ENCODE measurements at places on chromosomes 3 and 15.

GRCh38 chr3:61155701-61156292 lies 95.5 kb downstream of the FHIT start:
- no peak for DNase-seq

DNA sequence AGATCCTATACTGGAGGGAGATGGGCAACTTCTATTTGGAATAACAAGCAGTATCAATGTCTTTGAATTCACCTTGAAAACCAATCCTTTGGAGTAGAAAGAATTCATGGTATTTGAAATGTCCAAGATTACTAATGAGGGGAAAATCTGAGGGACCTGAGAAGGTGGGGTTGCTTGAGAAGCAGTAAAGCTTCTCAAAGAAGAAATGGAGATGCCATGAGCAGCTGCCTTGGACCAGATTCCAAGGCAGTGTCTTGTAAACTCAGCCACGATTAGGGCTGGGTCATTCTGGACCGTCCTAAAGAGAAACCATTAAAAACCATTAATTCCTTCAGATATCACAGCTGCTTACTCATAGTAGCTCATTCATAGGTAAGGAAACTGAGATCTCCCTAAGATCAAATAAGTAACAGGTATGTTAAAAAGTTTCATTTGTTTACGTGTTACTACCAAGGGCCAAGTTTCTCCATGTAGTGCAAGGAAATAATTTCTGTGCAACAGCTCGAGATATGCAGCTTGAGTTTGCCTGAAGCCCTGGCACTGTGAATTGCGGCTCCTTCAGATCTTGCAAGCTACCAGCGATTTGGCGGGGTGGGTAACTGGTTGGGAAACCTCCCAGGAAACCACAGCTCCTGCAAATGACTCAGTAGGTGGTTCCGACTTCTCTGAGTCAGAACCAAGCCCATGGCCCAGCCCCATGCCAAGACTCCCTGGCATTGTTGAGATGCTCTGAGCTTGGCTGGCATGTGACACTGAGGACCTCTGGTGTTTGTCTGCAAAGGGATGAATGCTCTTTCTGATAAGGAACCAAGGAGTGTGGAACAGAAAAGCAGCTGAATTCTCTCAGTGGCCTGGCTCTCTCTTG lies 296.8 kb downstream of the RORA start:
- peak; percentile 60 for DNase-seq

- no peak for DNase-seq
Observed at GRCh38 chr3:127706312-127706711, 33.6 kb downstream of the ABTB1 start.

DNA sequence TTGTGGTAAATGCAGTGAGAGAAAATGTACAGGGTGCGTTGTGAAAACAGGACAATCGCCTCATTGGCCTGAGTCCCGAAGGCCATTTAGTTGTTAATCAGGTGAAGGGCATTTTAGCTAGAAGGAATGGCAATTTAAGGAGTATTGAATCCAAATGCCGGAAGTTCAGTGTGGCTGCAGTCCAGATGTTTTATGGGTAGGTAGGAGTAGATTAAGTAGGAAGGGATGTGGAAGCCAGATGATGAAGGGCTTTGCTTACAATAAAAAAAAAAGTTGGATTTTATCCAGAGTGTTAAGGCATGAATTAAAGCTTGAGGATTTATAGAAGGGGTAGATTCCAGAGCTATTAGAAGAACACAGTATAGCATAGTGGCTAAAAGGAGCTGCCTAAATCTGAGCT lies 572.7 kb downstream of the NLGN1 start:
- DNase-seq, result no peak

- no peak for DNase-seq
Observed at GRCh38 chr3:114221165-114221880, 16.1 kb downstream of the ZNF80 start.

DNA sequence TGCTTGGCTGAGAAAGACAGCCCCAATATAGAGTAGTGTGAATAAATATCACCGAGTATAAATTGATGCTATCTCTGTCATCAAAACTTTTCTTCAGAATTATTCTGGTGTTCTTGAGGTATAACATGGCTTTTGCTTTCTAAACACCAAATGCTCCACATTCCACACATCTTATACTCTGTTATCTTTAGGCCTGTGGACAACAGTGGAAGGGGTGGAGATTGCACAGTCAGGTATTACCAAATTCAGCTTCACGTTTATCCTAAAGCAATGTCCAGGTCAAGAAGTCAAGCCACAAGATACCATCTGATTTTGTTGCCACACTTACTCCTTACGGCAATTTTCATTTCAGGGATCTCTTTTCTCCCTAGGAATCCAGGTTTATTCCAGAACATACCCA lies 394.8 kb downstream of the SI start:
- peak; percentile 19 for DNase-seq

DNA sequence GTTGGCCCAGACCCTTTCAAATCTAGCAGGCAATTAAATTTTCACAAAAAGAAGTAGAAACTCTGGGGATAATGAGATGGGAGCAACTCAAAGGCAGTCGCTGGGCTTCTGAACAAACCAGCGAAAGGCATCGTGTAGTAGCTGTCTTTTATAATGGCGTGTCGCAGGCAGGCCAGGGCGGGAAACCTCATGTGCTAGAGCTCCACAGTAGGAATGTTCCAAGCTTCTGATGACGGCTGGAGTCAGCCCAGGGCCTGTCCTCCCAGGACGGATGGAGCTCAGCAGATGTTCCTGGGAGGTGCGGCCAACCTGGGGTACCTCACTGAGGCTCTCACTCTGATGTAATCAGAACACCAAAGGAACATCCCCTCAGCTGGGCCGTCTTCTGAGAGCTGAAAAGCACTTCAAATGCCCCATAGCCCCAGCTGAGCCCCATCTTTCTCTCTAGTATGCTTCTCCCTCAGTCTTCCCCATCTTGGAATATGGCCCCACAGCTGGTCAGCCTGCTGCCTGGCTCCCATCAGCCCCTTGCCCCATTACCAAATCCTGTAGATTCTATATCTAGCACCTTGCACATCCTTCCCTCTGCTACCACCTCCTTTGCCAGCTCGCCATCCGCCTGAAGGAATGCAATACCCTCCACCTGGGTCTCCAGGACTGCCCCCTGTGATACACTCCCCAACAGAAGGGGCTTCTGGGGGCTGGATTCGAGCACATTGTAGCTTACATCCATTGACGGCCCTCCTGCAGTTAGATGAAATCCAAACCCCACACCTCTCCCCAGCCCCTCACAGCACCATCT lies 54.9 kb upstream of the ATP2B2 start:
- DNase-seq, result no peak

DNA sequence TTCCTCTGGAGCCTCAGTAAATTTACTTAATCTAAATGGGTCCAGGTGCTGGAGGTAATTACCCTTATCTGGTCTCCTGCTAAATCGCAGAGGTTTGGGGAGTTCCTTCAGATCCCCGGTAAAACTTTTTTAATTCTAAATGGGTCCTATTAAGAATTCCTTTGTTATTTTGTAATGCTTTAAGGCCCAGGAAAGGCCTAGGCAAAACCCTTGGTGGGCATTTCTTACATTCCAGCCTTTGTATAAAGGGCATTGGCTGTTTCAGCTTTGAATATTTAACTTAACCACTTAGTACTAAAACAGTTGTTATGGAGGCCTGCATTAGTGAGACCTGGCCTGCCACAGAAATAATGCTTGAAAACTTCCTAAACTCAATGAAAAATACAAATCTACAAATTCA lies 14.9 kb upstream of the ZNF662 start:
- no peak for DNase-seq

DNA sequence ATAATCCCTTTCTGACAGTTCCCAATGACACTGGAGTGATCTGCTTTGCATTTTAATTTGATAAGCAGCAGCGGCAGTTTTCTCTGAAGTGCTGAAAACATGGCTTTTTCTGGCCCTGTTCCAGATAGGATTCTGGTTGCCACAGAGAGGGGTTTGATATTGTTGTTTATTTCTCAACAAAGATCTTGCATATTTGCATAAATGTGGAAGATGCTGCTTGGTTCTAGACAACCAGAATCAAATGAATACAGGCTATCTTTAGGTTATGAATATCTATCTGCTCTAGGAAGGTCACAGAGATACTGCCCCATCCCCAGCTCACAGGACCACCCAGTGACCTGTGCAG lies 137.1 kb downstream of the ZNF609 start:
- no peak for DNase-seq

- peak; percentile 75 for DNase-seq
Observed at GRCh38 chr15:47196048-47196447, 521.3 kb upstream of the SEMA6D start.

GRCh38 chr3:172002512-172003078 lies 36.8 kb upstream of the FNDC3B start:
- DNase-seq, result no peak

DNA sequence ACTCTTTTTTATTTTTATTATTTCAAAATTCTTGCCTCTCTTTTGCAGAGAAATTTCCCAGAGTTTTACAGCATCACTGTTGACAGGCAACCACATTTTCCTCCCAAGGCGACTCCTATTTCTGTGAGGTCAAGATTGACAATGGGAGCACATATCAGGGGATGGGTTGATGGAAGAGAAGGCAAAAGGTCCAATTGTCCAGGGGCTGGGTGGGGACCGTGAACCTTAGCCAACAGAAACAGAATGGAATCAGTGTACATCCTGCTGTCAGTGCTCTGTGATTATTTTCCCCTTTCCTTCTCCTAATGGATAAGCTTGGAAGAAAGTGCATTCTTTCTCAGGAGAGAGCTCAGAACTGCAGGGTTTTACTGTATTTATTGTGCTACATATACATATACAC lies 42.4 kb downstream of the CNTN6 start:
- DNase-seq, result no peak

GRCh38 chr15:86316726-86317383 lies 237.2 kb downstream of the AGBL1 start:
- no peak for DNase-seq

DNA sequence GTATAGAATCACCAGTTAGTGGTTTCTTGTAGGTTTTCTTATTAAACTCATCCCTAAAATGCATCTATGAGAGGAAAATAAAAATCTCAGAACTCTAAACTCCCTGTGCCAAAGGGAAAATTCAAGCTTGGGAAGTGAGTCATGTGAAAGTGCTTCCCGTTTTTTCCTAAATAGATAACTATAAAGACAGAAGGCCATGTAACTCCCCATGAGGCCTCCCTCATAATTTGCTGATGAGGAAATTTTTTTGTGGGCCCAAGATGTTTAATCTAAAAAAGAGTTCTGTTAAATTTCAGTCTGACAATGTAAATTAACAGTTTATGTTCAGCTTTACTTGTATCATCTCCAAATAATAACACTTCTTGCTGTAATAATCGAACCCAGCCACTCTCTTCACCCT lies 1273.9 kb downstream of the OTOL1 start:
- DNase-seq, result no peak

GRCh38 chr15:80442728-80443403 lies 38.7 kb downstream of the ARNT2 start:
- no peak for DNase-seq

- no peak for DNase-seq
Observed at GRCh38 chr3:20652231-20652986, 466.4 kb upstream of the SGO1 start.

GRCh38 chr15:92625251-92625980 lies 30.2 kb downstream of the FAM174B start:
- no peak for DNase-seq

GRCh38 chr3:16508591-16508995 lies 4.9 kb downstream of the RFTN1 start:
- no peak for DNase-seq

DNA sequence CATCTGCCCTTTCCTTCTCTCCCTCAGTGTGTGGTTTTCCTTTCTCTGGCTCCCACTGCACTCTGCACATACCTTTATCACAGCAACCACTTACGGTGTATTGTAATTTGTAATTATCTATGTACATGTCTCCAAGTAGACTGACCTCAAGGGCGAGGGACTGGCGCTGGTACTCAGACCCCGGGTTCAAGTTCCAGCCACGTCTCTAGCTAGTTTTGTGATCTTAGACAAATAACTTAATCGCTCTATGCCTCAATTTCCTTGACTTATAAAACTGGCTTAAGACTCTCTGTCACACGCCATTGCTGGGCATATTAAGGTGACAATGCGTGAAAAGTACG lies 607 bp upstream of the SENP2 start:
- no peak for DNase-seq

- no peak for DNase-seq
Observed at GRCh38 chr3:71416876-71417275, 166.7 kb downstream of the FOXP1 start.

DNA sequence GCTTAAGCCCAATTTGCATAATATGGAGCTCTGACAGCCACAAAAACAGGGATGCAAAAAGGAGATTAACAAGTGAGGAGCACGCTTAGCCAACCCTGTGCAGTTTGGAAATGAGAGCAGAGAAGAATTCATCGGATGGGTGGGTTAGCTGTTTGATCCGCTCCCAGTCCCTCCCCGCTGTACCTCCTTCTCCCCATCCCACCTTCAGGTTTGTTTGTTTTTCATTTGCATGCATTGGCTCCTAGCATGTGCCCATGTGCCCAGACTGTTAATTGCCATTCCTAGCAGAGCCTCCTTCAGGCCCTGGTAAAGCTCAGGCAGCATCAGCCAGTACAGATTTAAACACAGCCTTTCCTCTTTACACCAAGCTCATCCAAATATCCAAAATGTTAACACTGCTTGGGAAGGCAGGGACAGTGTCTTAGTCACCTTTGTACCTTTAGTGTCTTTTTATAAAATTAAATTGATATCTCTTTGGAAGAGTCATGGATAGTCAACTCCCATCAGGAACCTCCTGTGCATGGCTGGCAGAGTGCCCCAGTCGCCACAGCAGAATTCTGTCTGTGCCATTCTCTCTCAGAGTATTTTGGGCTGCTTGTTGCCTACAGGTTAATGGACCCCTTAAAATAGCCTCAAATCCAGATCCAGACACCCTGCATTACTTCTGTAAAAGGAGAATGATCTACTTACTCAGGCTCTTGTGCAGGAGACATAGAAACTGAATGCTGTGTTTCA lies 244.2 kb downstream of the LSAMP start:
- no peak for DNase-seq

- DNase-seq, result no peak
Observed at GRCh38 chr3:17431484-17432045, 310.9 kb downstream of the TBC1D5 start.

- no peak for DNase-seq
Observed at GRCh38 chr3:168531116-168531515, 435.4 kb upstream of the GOLIM4 start.

GRCh38 chr3:8990266-8991215 lies 27.3 kb upstream of the RAD18 start:
- DNase-seq, result no peak

DNA sequence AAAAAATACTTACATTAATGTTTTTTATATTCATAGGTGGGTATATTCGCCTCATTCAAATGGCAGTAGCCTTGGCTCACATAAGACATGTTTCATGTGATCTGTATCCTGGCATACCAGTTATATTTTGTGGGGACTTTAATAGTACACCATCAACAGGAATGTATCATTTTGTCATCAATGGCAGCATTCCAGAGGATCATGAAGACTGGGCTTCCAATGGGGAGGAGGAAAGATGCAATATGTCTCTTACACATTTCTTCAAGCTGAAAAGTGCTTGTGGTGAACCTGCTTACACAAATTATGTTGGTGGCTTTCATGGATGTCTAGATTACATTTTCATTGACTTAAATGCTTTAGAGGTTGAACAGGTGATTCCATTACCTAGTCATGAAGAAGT lies 3.5 kb downstream of the PDE12 start:
- DNase-seq, result peak; percentile 48

DNA sequence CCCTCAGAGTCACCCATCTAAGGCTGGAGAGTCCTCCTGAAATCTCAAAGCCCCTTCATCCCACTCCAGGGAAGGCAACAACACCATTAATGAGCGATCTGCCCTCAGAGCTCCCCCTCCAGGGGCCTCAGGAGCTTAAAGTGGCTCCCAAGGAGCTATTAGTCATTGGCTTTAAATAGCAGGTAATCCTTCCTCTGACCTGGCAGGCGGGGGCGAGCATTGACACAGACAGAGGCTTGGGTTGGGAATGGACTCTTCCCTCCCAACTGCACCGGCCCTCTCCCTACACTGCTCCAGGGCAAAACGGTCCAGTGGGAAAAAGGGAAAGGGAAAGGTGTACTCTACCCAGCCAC lies 1.4 kb downstream of the MFGE8 start:
- peak; percentile 50 for DNase-seq

All from ELR (cell line).